NCI-H1092 treated with DMSO at 0.1 percent for 48 hours (cell line): ENCODE measurements at places on chromosomes 13 and 19.
A peak's percentile ranks its signal among the peaks of the same experiment; 100 is the strongest.

DNA sequence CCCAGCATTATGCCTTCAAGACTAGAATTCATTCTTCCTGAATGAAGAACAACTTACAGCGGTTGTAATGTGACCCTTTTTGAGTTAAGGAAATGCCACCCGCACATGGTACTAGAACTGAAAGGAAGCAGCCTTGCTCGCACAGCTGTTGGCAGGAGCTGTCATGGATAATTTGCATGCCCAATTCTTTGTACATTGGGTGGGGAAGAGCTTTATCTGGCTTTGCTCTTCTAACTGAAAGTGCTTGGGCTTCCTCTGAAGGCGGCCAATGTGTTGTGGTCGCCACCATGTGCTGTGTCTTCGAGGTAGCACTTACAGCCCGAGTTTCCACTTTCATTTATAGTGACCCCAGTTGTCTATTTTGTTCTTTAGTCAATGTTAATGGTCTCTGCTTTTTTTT lies 3.4 kb downstream of the CCNE1 start:
- DNase-seq: no peak

DNA sequence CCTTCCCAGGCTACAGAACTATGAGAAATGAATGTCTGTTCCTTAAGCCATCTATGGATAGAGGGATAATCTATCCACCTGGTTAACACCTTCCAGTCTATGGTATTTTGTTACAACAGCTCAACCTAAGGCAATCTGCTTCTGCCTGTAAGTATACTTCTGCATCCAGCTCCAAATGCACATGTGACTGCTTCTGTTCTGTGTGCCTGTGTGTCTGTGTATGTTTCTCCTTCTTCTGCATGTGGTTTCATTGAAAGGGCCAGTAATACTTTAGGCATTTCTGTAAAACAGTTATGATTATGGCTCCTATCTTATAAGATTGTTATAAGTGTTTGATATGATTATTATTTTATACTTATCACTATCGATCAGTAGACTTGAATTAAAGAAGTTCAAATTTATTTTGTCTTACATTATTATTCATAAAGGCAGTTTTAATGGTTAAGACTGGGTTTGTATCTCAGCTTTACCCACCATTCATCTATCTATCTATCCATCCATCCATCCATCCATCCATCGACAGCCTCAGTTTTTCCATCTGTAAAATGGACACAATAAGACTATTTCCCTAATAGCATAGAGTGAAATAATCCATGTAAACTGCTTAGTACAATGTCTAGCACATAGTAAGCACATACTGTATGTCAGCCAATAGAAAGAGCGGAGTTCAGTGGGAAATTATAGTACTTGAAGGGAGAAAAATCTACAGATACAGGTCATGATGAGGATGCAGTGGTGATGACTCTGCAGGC lies 37.5 kb upstream of the TM9SF2 start:
- DNase-seq: no peak

DNA sequence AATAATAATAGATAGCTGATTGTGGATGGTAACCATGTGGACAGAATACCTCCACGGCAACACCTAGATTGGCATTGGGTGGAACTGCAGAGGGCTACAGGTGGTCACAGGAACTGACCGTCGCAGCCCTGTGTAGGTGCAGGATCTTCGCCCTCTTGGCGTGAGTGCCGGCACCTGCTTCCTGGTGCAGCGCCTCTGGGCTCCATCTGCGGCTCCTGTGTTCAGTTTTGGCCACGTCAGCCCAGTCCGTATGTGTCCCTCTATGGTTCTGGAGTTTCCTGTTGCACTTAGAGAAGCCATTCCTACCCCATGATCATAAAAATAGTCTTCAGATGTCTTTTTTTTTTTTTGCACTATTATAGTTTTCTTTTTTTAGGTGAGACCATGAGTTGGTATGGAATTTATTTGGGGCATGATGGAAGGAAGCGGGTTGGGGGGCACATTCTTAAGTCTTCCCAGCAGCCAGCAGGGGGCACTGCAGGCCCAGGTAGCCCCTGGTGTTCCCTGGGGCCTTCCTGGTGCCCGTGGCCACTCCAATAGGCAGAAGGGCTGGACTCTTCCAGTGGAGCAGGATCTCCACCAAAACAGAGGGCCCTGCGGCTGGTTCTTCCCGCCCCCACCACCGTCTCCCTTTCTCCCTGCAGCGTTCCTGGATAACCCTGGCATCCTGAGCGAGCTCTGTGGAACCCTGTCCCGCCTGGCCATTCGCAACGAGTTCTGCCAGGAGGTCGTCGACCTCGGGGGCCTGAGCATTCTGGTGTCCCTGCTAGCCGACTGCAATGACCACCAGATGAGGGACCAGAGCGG lies 10.1 kb upstream of the SLC25A42 start:
- DNase-seq: peak; percentile 17

DNA sequence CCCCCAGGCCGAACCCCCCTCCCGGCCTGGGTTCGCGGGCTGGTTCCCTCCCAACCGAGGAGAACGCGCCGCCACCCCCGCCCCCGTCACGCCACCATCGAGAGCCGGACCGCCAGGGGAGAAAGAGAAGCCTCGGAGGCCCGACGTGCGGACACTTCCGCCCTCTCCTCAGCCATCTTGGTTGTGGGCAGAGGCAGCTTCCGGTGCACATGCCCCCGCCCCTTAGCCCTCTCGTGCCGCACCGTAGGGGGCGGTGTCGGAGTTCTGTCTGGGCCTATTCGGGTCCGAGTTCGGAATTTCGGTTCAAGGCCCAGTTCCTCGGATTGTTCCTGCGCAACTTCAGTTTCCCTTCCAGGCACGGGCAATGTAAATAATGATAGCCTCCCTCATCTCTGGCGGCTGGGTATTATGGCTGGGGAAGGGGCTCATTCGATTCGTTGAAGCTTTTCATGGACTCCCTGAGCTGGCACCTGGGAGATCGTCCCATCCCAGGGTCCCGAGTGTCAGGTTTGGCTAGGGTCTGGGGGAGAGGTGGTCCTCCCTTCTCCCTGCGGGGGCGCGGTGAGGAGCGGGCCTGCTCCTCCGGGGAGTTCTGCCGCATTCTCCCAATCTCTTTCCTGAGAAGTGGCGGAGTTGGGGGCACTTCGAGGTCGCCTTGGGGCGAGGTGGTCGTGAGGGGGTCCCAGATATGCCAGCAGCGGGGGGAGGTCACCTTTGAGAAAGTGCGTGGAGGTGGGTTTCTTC lies at the start of the genes IER2 and STX10:
Gene IER2, plus strand, starts transcription at position 225 of the 744 bp plus-strand sequence. CDS start 2,776 bp downstream, outside the sequence.
Gene STX10, minus strand, starts transcription at position 189 of the 744 bp plus-strand sequence. CDS start 202 bp downstream, outside the sequence.
- peak; percentile 93 for DNase-seq

GRCh38 chr19:10180459-10180858 lies 14.3 kb downstream of the DNMT1 start:
- no peak for DNase-seq

DNA sequence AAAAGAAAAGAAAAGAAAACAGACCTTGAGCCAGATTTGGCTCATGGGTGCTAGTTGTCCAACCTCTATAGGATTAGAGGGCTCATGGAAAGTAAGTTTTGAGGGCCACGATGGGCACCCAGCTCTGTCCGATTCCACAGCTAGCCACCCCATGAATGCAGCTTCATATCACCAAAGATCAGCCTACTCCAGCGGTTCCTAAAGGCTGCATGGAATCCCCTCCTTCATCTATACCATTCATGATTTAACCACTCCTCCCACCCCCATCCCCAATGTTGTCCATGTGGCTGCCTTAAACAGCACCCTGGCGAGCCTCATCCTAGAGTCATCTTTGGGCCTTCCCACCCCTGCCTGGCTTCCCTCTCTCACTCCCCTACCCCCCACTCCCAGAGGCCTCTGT lies 2.1 kb downstream of the MVB12A start:
- no peak for DNase-seq

- DNase-seq: no peak
These were observed 75.0 kb downstream of the DHRS12 start for GRCh38 chr13:51728972-51729371.

DNA sequence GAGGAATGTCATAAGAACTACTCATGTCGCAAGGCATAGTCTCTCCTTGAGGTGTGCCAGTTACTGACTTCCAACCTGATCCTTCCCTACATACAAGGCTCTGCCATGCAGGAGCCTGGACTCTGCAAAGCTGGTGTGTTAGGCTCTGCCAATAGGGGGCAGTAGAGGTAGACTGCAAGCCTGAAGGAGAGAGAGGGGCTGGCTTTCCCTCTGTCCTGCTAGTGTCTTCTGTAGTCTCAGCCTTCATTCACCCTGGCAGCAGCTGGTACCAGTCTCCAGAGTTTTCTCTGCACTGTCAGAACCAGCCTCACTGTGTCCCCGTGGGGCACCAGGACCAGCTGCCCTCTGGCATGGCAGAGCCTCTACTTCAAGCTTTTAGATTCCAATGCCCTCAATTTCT lies 14.5 kb downstream of the SHISA2 start:
- peak; percentile 31 for DNase-seq

- no peak for DNase-seq
These were observed 6.7 kb upstream of the LRCH1 start for GRCh38 chr13:46546084-46546768.

DNA sequence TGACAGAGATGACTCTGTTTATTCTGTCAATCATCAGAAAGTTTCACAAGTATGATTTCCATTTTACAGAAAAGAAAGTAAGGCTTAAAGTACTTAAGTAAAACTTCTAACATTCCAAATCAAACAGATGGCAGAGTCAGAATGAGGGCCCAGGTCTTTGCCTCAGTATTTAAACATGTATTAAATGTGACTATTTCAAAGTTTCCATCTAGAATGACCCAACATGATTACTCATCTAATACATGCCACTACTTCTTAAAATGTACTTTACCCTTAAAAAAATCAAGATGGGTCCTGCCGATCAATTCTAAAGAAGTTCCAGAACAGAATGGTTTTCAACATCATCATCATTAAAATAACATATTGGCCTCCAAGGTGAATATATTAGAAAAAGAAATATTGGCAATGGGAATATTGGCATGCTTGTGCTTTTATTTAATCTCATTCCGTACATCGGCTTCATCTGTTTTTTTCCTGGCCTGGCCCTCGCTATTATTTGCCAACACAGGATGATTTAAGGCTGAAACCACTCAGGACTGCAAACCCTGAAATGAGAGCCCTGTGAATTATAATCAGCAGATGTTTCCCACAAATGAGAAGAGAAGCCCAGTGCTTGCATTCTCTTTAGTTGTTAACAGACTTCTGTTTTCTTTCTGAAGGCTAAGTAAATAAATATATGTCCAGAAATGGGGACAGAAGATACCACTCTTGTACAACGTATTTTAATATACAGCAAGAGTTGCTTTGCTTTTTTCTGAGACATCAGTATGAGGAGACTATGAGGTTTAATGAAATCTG lies 340.0 kb downstream of the DNAJC15 start:
- peak; percentile 28 for DNase-seq

GRCh38 chr13:90928109-90928508 lies 419.4 kb upstream of the MIR17HG start:
- no peak for DNase-seq

GRCh38 chr13:20351281-20352022 lies 119.3 kb upstream of the GJB6 start:
- no peak for DNase-seq

- DNase-seq: peak; percentile 47
These were observed 17.3 kb downstream of the DHRS12 start for GRCh38 chr13:51786425-51787265.

DNA sequence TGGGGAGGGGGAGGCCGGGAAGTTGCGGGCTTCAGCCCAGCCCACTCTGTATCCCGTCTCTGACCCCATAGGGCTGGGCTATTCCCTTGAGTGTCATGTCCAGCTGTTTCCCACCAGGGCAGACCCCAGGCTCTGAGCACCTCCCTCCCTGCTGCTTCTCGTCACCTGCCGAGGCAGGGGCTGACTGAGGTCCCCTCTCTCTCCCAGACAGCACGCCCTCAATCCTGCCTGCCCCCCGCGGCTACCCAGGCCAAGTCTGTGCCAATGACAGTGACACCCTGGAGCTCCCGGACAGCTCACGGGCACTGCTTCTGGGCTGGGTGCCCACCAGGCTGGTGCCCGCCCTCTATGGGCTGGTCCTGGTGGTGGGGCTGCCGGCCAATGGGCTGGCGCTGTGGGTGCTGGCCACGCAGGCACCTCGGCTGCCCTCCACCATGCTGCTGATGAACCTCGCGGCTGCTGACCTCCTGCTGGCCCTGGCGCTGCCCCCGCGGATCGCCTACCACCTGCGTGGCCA lies 625 bp downstream of the F2RL3 start:
- DNase-seq: peak; percentile 33

DNA sequence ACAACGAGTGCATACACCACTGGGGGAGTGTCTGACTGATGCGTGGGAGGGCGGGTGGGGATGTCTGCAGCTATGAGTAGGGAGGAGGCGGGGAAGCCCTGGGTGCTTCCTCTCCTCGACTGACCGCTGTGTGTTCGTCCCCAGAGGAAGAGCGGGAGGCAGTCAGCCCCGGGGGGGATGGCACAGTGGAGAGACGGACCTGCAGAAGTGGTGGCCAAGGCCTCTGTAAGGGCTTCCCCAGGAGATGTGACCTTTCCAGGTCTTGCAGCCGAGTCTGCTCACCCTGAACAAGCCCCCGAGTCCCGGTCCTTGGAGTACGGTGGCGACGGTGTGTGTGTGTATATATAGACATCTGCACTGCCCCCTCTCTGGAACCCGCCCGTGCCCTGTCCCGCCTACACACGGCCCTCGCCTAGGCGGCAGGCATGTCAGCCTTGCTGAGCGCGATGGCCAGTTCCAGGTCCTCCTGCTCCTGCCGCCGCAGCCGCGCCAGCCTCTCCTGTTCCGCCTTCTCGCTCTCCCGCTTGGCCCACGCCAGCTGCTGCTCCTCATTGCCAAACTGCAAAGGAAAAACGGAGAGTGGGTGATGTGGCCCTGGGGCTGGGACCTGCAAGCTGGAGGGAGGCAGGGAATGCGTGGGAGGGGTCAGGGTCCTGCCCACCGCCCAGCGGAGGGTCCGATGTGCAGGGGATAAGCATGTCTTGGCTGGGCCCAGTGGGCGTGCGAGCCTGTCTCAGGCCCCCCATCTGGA lies 30.8 kb downstream of the KLF2 start:
- DNase-seq: no peak

GRCh38 chr13:21478881-21479808 lies 20.0 kb upstream of the ZDHHC20 start:
- DNase-seq: peak; percentile 84

GRCh38 chr19:17555929-17556813 lies 722 bp downstream of the COLGALT1 start:
- peak; percentile 26 for DNase-seq

DNA sequence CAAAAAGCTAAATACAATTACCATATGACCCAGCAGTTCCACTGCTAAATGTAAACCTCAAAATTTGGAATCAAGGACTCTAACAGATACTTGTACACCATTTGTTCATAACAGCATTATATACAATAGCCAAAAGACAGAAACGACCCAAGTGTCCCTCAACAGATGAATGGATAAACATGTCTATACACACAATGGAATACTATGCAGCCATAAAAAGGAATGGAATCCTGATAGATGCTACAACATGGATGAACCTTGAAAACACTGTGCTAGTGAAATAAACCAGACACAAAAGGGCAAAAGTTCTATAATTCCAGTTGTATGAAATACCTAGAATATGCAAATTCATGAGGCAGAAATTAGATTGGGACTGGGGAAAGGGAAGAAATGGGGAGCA lies 12.2 kb downstream of the NEK3 start:
- no peak for DNase-seq
